EH (cell line): ENCODE measurements at places on chromosomes 6 and 20.

DNA sequence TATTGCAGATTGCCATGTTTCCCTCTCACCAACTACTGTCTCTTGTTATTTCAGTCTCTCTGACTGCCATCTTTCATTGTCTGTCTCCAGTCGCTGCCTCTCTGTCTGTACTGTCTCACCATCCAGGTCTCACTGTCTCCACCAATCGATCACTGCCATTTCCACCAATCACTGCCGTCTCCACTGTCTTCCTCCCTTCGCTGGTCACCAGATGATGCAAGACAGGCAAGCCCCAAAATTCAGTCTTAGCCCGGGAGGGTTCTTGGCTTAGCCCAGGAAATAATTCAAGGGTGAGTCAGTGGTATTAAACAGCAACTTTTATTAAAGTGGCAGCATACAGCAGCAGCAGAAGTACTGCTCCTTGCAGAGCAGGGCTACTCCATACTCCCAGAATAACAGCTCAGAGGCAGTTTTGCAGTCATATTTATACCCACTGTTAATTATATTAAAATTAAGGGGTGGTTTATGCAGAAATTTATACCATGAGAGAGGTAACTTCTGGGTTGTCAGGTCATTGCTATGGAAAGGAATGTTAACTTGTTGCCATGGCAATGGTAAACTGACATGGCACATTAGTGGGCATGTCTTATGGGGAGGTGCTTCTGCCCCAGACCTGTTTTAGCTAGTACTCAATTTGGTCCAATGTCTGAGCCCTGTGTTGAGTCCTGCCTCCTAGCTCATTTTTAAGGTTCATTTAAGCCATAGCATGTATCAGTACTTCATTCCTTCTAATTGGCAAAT lies 23.0 kb upstream of the ECHDC1 start:
- peak; percentile 99 for DNase-seq

DNA sequence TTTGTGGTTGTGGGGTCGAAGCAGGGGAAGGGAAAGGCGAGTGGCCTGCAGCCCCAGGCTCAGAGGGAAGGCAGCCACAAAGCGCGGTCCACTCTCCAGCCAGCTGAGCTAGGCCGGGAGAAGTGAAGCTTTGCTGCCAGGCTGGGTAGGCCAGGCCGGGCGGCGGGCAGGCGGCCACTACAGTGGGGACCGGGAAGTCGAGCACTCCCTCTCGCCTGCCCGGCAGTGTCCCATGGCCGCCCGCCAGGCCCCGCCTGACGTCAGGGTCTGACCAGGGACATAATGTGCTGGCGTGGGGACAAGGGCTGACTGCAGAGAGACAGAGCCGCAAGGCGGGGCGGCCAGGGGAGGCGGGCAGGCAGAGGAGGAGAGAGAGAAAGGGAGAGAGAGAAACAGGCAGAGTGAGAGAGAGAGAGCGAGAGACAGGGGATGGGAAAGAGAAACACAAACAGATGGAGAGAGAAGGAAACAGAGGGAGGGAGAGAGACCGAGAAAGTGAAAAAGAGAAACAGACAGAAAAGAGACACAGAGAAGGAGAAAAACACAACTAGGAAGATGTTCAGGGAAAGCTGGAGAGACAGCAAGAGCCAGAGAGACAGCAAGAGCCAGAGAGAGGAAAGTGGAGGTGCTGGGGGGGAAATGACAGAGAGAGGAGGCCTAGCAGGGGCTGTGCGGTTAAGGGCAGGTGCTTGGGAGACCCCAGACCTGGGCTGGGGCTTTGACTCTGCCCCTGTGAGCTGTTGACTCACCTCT lies 94.5 kb upstream of the PTPN1 start:
- peak; percentile 96 for DNase-seq

GRCh38 chr20:59165891-59166709 lies 2.5 kb downstream of the ZNF831 start:
- DNase-seq, result no peak

DNA sequence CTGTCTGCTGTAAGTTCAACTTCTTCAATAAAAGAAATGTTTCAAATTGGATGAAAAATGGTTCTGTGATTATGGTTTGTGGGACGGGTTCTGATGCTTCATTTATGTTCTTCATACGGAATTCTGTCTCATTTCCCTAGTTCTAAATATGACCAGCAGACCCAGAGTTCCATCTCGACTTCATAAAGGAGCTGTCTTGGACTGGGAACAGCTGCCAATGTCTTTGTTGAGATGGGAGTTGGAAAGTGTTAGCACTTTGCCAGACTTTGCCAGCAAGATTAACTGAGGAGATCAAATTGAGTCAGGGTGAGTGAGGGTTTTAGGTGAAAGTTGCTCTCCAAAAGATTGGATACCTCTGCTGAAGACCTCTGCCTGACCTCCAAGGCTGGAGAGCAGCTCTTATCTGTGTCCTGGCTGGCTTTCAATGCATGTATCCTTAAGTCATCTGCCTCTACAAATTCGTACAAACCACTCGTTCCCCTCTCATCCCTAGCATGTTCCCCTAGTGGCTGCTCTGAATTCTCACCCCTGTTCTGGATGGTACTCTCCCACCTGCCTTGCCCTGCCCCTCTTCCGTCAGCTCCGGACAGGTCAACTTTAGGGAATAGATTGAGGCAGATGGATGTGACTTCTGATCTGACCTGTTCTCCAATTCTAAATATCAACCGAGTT lies at the start of gene EFCAB8:
Gene EFCAB8, plus strand, starts transcription at position 223 of the 672 bp plus-strand sequence. CDS start 4,870 bp downstream, outside the sequence.
- DNase-seq, result no peak

DNA sequence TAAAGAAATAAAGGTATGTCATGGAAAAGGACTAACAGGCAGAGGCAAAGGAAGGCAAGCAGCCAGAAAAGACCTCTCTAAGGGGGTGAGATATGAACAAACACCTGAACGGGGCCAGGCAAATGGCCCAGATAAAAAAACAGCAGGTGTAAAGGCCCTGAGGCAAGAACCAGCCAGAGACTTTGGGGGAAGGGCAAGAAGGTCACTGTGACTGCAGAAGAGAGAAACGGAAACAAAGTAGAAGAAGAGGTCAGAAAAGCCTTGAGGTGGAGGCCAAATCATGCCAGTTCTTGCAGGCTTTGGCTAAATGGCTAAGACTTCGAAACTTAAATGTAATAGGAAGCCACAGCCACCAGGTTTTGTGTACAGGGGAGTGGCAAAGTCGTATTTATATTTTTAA lies 30.8 kb downstream of the KIF16B start:
- no peak for DNase-seq

DNA sequence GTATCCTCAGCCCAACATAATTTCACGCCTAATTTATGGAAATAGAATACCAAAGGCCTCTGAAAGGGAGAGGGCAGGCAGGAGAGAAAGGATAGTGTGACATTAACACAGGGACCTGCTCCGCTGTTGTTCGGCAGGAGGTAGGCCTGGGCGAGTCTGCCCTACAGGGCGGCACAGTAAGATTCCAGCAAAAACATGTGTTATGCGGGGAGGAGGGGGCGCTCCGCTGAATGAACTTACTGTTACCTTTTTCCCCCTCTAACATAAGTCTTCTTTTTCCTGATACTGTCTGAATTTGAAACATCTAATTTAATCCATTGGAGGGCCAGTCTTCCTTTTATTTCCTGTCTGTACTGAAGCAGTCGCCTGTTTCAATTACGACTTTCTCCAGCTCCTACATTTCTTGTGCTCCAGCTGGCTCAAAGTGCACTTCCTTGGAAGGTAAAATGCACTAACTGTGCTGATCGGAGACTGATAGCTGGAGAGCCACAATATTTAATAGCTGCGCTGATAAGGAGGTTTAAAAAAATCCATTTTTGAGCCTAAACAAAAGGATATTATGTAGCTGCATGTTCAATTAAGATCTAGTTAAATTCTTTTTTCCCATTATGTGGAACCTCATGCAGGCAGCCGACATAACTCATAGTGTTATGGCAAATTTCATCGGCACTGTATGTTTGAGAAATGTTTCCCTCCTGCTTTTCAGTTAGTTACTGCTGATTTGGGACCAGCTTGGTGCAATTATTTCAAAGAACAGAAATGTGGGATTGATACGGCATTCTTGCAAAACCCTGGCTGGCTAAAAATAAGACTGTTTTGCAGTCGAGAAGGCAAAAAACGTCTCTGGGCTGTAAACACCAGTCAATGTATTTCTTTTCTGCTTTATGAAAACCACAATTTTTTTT lies 193.0 kb downstream of the FOXC1 start:
- no peak for DNase-seq

DNA sequence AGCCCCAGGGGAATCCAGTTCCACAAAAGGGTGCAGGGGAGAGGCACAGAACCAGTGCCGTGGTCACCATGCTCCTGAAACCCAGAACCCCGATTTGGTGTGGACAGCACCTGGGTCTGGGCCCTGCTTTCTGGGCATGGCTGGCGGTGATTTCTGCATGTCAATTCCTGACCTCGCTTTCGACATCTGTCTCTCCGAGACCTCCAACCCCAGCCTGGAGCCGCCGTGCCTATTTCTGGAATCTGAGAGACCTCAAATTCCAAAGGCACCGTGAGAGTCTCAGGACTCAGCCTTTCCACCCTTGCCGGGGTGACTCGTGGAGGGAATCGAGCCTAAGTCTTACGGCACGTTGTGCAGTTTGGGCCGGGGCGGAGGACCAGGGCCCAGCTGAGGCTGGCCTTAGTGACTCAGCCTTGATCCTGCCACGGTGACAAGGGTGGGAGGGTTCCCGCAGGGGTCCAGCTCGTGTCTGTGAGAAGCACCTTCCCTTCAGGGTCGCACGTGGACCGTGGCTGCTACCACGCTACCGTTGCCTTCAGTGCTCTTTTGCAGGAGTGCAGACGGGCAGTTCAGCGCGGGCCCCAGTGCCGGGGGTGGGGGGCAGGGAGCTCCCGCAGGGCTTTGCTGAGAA lies 133.7 kb downstream of the PXDC1 start:
- no peak for DNase-seq
